ENCODE measurements at places on chromosomes 13 and 19.

- no peak for DNase-seq
Observed at GRCh38 chr19:4357095-4357797, 13.9 kb downstream of the MPND start.

DNA sequence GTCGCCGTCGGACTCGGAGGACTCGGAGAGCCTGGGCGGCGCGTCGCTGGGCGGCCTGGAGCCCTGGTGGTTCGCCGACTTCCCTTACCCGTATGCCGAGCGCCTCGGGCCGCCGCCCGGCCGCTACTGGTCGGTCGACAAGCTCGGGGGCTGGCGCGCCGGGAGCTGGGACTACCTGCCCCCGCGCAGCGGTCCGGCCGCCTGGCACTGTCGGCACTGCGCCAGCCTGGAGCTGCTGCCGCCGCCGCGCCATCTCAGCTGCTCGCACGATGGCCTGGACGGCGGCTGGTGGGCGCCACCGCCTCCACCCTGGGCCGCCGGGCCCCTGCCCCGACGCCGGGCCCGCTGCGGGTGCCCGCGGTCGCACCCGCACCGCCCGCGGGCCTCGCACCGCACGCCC is 2.5 kb upstream of the GRWD1 start:
- no peak for DNase-seq

DNA sequence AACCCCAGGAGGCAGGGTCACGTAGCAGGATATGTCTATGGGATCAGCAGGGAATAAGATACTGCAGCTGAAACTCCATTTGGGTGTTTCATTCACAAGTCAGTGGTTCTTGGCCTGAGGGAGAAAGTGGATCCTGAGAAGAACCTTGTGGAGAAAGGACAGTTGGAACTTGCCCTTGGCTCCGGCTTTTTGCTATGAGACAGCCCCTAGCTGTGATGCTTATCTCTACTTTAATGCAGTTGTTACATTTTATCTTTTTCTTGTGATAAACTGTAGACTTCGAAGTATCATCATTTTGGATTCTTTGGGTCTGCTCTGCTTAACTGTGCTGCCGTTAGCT is 6.0 kb upstream of the SCEL start:
- DNase-seq, result no peak

GRCh38 chr13:23578411-23579071 is 8.3 kb downstream of the TNFRSF19 start:
- peak; percentile 27 for DNase-seq

- DNase-seq, result no peak
Observed at GRCh38 chr13:79745081-79745480, 264.1 kb downstream of the NDFIP2 start.

DNA sequence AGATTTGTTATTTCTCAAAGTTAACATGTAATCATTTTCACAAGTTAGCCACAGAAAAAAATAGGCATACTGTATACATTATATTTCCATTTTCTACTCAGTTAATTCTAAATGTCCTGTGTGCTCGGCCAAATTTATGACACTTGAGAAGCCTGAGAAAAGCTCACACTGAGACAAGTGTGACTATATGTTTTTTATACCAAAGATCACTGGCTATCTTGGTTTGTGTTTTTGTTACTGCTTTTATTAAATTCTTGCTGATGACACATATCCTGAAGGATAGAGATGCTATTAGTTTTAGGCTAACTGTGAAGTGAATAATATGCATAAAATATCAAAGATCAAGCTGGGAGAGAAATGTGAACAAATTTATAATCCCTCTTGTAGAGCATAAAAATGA is 49.3 kb upstream of the IL17D start:
- DNase-seq, result no peak

GRCh38 chr13:43306372-43306771 is 283.0 kb downstream of the DNAJC15 start:
- DNase-seq, result no peak

DNA sequence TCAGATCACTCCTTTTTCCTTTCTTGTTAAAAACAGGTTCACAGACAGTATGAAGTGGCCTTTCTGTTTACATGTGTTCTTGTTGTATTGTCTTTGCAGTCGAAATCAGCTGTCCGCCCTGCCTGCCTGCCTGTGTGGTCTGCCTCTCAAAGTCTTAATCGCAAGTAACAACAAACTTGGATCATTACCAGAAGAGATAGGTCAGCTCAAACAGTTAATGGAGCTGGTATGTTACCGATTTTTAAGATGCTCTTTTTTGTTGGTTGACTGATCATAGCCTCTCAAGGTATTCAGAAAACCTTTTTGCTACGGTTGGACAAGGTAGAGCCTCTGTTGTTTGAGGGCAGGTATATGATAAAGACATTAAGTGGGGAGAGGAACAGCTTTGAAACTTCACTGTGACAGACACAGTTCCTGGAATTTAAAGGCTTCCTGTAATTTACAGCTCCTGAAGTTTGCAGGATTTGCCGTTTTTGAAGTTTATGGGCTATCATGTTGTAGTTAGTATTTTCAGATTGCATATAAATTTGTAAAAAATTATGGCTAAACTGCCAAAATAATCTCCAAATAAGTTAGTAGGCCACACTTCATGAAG is 116.1 kb downstream of the LRCH1 start:
- no peak for DNase-seq

GRCh38 chr19:45305421-45305820 is 17.3 kb downstream of the CKM start:
- no peak for DNase-seq

DNA sequence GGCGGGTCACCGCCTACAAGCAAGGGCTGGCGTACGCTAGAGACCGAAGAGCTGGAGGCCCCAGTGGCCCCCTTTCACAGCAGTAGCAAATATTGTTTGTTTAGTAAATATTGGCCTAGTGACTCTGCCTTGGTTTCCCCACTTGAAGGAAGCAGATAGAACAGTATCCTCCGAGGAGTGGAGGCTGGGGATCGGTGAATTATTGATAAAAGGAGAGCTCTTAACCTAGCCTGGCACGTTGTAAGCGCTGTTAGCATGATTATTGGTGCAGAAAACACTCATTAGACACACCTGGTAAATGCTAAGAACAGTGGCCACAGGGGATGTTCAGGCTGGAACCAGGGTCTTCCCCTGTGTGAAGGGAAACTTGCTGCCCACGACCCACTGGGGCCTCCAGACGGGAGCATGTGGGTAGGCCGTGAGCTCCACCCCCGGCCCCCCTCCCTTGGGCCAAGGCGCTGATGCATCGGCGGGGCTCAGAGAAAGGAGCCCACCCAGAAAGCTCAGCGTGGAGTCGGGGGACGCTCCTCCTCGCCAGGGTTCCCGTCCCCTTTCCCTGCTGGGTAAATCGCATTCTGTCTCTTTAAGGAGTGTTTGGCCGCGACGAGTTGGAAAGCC is 2.3 kb downstream of the IER2 start:
- DNase-seq, result no peak

DNA sequence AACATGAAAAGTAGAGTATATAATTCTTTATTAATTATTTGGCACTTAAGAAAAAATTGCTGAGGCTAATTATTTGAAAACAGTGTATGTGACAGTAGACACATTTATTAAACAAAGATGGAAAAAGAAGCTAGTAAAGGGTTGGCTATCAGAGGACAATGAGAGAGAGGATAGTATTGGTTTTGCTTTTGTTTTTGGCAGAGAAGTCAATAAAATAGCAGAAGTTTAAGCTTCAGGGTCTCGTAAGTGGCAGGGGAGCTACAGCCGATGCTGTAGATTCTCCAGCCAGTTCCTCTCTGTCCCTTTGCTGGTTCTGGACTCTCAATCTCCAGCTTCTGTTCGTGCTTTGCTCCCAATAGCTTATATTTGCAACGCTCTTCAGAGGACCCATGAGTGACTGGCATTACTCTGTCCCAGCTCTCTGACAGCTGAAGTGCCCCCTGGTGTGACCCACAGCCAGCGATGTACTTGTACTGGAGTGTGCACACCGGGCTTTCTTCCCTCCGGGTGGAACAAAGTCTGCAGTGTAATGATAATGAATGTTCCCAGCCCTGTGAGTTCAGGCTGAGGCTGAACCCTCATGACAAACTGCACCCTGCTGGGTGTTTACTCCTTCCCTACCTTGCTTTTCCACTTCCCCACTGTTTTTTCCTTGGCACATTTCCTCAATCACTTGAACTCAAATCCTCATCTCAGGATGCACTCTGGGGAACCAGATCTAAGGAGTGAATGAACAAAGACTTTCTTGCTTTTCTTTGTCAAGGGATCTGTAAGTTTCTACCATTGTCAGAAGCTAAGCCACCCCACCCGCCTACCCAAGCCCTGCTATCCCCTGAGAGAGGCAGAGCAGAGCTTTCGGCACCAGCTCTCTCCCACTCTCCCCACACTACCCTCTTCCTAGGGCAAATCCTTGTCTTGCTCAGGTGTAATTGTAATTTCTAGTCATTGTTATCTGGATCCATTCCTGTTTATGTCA is 254.8 kb downstream of the LHFPL6 start:
- no peak for DNase-seq

GRCh38 chr19:10727685-10728201 is 9.9 kb downstream of the DNM2 start:
- no peak for DNase-seq

DNA sequence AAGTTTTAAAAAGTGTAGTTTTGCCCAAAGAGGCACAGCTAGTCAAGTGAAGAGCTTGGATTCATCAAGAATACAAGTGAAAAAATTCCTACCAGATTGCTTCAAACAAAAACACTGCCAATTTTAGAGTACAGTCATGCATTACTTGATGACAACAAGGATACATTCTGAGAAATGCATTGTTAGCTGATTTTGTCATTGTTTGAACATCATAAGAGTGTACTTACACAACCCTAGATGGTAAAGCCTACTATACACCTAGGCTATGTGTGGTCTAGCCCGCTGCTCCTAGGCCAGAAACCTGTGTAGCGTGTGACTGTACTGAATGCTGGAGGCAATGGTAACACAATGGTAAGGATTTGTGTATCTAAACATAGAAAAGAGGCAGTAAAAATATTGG is 41.1 kb downstream of the TMTC4 start:
- no peak for DNase-seq

GRCh38 chr19:5128251-5128935 is 159.5 kb downstream of the KDM4B start:
- no peak for DNase-seq

GRCh38 chr13:108752276-108752675 is 122.9 kb downstream of the MYO16 start:
- DNase-seq, result no peak

GRCh38 chr13:25739376-25739775 is 312.4 kb downstream of the SHISA2 start:
- DNase-seq, result no peak

DNA sequence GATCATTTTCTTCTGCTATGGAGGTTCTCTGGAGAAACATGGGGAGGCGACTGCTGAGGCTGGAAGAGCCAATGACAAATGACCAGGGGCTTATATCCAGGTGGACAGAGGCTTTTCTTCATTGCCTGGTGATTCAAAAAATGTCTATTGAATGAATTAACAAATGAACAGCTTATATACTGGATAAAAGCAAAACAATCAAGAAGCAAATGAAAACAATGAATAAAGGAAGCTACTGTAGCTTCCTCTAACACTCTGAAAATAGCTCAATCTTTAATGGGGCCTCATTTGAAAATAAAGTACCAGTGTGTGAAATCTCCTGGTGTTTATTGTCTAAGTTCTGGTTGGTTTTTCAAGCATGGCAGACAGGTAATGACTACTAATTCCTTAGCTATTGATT is 167.5 kb upstream of the TMTC4 start:
- no peak for DNase-seq

DNA sequence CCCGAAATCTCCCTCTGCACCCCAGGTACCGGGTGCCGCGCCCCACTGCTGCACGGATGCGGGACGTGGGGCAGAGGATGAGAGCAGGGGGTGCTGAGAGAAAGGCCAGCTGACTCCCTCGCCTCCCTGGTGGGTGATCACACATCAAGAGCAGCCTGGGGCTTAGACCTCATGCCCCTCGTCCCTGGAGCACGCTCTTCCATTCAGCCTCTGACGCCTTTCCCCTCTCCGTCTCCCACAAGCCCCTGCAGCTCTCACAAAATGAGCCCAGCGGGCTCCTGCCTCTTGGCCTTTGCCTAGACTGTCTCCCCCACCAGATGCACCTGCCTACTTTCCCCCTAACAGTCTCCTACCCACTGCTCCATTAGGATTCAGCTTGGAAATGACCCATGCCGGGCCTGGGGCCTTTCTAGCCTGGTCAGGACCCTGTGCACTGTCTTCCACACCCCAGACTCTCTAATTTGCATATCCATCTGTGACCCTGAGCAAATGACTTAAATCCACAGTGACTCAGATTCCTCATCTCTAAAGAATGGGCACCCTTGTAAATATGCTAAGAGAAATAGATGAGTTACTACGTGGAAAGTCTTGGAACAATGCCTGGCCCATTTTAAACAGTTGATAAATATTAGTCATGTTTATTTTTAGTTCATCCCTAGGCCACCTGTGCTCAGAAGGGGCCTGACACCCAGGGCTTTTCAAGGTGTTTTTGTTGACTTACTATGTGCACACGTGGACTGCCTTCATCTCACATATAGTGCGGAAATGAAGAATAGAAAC is 582 bp upstream of the PTPRH start:
- no peak for DNase-seq

GRCh38 chr19:29532956-29533355 is 7.2 kb downstream of the VSTM2B start:
- no peak for DNase-seq

GRCh38 chr13:73451221-73452029 is 392.6 kb downstream of the KLF5 start:
- no peak for DNase-seq

DNA sequence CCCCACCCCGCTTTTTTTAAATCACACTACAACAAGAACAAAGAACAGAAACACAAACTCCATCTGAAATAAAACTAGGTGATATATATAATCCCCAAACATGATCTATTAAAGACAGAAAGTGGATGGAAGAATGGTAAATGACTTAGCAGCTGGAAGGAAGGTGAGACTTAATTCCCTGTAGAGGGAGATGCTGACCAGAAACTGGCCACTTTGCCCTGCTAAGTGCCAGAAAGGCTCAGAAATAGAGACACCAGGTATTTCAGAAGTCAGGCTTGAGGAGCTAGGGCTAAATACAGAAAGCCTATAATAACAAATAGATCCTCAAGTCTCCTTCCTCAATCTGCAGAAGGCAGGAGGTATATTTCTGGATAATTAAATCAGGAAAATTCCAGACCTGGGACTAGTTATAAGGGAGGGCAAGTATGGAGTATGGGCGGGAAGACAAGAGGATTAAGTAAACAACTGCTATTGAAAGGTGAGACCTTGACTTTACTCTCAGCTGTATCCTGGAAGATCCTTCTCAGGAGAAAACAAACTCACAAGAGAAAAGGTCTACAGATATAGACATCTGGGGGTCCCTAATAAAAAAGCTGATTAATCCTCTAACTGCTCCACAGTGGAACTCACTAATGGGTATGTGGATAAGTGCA is 32.2 kb downstream of the MTRF1 start:
- no peak for DNase-seq

- peak; percentile 25 for DNase-seq
Observed at GRCh38 chr19:44401139-44402115, at the start of gene ZNF285. Gene ZNF285 (minus strand): TSS chr19:44401608. CDS start chr19:44397213, 4,395 bp downstream.

- DNase-seq, result no peak
Observed at GRCh38 chr19:19027228-19027627, 6.1 kb downstream of the SUGP2 start.

GRCh38 chr13:111304603-111305289 is 15.7 kb upstream of the TEX29 start:
- DNase-seq, result no peak

- DNase-seq, result no peak
Observed at GRCh38 chr13:98372876-98373275, 195.8 kb upstream of the RNF113B start.
